ENCODE measurements at places on chromosomes 2 and 18.

DNA sequence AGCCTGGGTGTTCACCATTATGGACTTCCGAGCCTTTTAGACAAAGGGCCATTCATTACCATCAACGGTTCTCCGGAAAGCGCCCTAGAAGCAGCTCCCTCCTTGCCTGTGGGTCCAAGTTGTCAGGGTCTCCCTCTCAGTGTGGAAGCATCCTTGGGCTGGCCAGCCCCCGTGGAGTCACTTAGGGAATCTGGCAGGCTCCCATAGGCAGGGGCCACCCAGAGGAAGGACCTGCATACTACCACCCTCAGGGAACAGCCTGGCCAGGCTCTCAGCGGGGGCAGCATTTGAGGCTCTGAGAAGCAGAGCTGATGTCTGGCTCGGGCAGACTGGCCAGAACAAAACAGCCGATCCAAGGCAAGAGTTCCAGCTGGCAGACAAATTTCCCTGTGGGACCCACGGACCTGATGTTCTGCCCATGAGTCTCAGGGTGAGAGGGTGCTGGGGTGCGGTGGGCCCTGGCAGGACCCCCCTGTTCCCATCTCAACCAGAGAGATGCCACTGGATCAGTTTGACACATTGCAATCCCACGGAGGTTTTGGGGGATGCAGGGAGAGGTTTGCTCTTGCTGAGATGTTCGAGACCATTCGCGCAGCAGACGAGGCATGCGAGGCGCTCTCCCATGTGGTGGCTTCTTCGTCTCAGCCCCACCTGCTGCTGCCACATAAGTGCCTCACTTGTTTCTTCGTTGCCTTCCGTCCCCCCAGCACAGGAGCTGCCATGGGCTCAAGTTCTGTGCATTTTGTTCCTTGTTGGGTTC is 56.9 kb downstream of the ACKR3 start:
- DNase-seq, result no peak
- H3K36me3 ChIP-seq, result no peaks in the 10 kb centered on the region
- H3K4me3 ChIP-seq, result no peak overlapping the region
- no peaks in the 10 kb centered on the region for H3K27me3 ChIP-seq

- H3K27ac ChIP-seq, result no peak overlapping the region
- H3K4me1 ChIP-seq, result peaks cover 4% of the 10 kb centered on the region
- H3K27me3 ChIP-seq, result no peaks in the 10 kb centered on the region
Measured at GRCh38 chr18:23351521-23351920, 101.6 kb upstream of the RIOK3 start.

DNA sequence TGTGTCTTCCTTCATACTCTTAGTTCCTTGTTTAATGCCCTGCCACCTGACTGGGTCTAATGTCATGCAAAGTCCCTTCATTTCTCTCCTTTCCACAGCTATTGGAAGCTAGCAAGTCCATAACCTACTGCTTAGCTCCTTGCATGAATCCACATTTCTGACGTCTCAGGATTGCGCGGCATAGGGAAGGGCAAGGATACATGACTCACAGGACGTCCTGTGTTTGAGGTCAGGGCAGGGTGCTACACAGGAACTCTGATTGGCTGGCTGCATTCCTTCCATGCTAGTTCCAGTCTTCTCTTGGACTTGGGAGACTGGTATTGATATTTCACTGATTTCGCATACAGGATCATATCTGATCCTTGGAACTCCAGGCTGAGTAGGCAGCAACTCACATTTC is 137.9 kb downstream of the CDH2 start:
- no peak for DNase-seq
- H3K27me3 ChIP-seq, result no peaks in the 10 kb centered on the region
- no peaks in the 10 kb centered on the region for H3K36me3 ChIP-seq
- no peak overlapping the region for H3K27ac ChIP-seq
- H3K4me3 ChIP-seq, result no peak overlapping the region

DNA sequence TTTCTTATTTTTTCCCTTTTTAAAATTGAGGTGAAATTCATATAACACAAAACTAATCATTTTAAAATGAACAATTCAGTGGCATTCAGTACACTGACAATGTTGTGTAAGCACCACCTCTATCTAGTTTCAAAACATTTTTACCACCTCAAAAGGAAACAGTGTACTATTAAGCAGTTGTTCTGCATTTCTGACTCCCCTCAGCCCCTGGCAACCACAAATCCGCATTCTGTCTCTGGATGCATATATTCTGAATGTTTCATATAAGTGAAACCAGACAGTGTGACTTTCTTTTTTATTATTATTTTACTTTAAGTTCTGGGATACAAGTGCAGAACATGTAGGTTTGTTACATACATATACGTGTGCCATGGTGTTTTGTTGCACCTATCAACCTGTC is 19.2 kb upstream of the TANK start:
- H3K4me1 ChIP-seq, result peaks cover 8% of the 10 kb centered on the region
- no peaks in the 10 kb centered on the region for H3K27me3 ChIP-seq
- DNase-seq, result no peak
- no peak overlapping the region for H3K27ac ChIP-seq
- H3K4me3 ChIP-seq, result no peak overlapping the region

DNA sequence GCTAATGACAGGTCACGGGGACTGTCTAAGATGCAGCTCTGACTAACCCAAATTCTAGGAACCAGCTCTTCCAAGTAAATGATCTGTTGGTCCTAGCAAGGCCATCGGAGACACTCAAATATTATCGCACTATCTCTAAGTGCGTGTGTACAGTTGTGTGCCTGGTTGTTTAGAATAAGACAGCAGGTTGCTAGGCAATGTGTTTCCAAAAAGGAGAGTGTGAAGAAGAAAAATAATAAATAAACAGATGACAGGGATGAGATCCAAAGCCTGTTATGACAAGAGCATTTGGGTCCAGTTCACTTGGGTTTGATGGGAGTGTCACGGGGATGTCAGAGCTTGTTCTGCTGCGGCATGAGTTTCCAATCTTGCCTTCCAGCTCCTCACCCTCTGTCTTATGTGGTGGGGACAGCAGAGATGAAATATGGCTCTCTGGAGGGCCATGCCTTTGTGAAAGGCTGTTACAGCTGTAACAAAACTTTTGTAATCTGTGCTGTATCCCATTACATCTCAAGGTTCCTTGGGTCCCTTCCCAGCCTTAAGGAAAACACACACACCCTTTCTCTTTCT is 127.5 kb upstream of the TNP1 start:
- no peaks in the 10 kb centered on the region for H3K36me3 ChIP-seq
- H3K4me3 ChIP-seq, result no peak overlapping the region
- H3K27me3 ChIP-seq, result no peaks in the 10 kb centered on the region
- DNase-seq, result no peak

GRCh38 chr18:55998071-55998522 is 410.1 kb upstream of the TCF4 start:
- H3K36me3 ChIP-seq, result no peaks in the 10 kb centered on the region
- DNase-seq, result no peak
- H3K4me3 ChIP-seq, result no peak overlapping the region

GRCh38 chr18:22951823-22952222 is 18.7 kb downstream of the RBBP8 start:
- no peak overlapping the region for H3K4me3 ChIP-seq
- no peaks in the 10 kb centered on the region for H3K27me3 ChIP-seq
- H3K27ac ChIP-seq, result peak overlapping the region; percentile 3
- H3K36me3 ChIP-seq, result peaks cover 42% of the 10 kb centered on the region
- peaks cover 20% of the 10 kb centered on the region for H3K4me1 ChIP-seq

- H3K27me3 ChIP-seq, result peaks cover 27% of the 10 kb centered on the region
- no peak overlapping the region for H3K27ac ChIP-seq
- no peak for DNase-seq
- H3K36me3 ChIP-seq, result no peaks in the 10 kb centered on the region
Measured at GRCh38 chr2:96530474-96531357, 5.8 kb upstream of the ARID5A start.

GRCh38 chr2:160283675-160284074 is 83.6 kb upstream of the ITGB6 start:
- H3K36me3 ChIP-seq, result peaks cover 16% of the 10 kb centered on the region
- H3K4me1 ChIP-seq, result no peaks in the 10 kb centered on the region
- no peak for DNase-seq
- no peaks in the 10 kb centered on the region for H3K27me3 ChIP-seq

- peaks cover 3% of the 10 kb centered on the region for H3K27me3 ChIP-seq
- 0 out of 2 replicates have a peak, but pooled peaks cover 7% of the 10 kb centered on the region for H3K36me3 ChIP-seq
- peaks cover 20% of the 10 kb centered on the region for H3K4me1 ChIP-seq
- DNase-seq, result no peak
Measured at GRCh38 chr2:37602040-37602439, 69.4 kb downstream of the CDC42EP3 start.

All from WTC11 (cell line).